Activated CD8-positive, alpha-beta memory T cell treated with anti-CD3 and anti-CD28 coated beads for 48 hours (primary cell): ENCODE measurements at places on chromosomes 7 and 10.
A peak's percentile ranks its signal among the peaks of the same experiment; 100 is the strongest.

- DNase-seq: no peak
These were observed 49.0 kb upstream of the NPS start for GRCh38 chr10:127500127-127500526.

DNA sequence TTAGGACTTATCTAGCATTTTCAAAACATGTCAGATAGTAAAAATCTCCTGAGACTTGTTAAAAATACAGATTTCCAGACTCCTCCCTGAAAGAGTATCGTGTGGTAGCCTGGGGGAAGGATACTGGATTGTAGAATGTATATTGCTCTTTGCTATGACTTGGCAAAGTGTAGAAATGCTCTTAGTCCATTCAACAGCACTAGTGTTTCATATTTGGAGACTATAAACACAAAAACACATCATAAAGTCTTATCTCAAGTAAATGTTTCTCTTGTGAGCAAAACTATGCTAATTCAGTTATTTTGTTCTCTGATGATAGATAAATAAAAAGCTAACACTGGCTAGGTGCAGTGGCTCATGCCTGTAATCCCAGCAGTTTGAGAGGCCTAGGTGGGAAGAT, 137.5 kb upstream of the PRPS1L1 start:
- DNase-seq: no peak

DNA sequence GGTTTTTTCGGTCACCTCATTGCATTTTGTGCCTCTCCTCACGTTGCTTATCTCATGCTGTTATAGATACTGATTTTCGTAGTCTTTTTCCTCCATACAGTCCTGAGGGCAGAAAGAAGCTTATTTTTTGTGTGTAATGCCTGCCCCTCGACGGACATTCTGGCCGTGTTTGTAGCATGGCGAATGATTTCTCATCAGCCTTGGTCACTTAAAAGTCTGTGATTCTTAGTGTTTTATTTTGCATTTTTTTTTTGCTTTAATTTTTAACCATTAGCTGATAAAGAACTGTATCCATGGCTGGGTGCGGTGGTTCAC, 469 bp upstream of the NOC3L start:
- DNase-seq: no peak

DNA sequence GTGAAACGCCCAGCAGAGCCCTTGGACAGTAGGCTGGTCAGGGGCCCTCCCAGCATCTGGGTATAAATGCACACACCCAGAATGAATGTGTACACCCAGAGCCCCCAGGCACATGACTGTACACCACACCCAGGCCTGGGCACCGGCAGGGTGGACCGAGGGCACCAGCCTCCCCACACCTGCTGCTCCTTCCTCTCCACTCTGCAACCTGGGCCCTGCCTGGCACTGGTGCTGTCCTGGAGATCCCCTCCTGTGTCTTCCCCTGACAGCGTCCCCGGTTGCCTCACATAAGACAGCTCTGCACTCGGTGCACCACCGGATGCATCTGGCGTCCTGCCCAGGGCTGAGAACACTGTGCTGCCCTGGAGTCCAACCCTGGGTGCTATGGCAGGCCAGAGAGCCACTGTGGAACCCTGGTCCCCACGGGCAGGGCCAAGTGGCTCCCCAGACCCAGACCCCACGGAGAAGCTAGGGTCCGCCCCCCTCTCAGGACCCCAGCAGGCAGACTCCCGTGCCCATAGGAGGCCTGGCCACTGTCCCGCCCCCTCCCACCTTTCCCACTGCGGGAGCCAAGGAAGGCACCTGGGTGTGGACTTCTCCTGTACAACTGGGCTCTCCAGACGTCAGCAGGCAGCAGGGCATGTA, 6.6 kb downstream of the RASGEF1A start:
- DNase-seq: no peak

GRCh38 chr10:102009801-102010425, 46.1 kb downstream of the ARMH3 start:
- DNase-seq: no peak

GRCh38 chr7:14400271-14400670, 410.8 kb upstream of the ETV1 start:
- DNase-seq: no peak

DNA sequence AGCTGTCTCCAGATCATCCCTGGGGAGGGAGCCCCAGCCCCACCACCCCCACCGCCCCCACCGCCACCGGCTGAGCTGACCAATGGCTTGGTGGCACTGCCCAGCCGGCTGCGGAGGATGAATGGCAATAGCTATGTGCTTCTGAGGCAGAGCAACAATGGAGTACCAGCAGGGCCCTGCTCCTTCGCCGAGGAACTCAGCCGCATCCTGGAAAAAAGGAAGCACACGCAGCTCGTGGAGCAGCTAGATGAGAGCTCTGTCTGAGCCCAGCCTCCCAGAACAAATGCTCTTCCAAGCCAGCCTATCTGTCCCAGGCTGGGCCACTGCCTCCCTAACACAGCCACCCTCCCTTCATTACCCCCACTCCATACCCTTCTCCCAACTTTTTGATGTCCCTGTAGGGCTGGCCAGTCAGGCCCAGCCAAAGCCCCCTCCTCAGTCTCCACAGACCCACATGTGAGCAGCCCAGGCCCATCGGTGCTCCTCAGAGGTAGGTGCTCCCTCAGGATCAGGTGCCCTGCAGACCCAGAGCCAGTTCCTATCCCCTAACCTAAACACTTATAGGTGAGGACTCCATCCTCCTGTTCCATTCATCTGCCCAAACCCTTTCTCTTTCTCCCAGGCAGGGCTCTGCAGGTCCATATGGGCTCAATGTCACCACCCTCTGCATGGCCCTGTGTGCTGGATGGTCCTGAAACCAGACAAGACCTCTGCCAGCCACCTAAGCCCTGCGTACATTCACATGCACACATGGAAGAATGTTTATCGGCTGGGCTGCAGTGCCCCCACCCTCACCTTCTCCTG, 3.2 kb downstream of the MRPL43 start:
- no peak for DNase-seq

- no peak for DNase-seq
These were observed 740.5 kb downstream of the SORCS1 start for GRCh38 chr10:106424054-106424453.

- DNase-seq: no peak
These were observed 273.1 kb upstream of the KCND2 start for GRCh38 chr7:119999738-120000475.

DNA sequence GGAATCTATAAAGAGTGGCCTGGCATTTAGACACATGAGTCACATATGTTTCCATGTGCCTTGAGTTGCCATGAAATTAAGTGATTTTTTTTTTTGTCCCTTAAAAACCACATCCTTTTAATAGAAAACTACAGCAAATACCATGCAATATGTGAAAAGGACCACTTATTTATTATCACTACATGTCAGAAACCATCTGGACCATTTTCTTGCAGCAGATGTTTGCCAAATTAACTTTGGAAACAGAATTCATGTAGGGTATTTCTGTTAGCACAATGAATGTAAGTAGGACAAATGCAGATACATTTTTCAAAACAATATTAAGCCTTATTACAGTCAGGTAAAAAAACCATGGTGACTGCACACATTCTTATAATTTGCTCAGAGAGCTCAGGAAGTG, 230.6 kb downstream of the REEP3 start:
- DNase-seq: no peak

DNA sequence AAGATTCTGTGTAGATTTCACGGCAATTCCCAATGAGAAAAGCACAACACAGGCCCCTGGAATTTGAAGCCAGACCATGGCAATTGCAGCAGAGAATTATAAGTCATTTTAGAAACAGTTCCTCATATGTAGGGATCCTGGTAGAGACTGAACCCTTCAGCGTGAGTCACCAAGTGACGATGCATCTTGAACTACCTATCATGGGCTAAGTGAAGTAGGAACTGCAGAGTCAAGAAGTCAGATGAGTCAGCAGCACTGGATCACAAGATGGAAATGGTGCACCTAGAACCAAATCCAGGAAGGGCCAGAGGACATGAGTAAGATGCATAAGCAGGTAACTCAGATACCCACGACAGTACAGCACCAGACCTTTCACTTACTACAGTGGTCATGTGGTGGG, 140.0 kb upstream of the TPK1 start:
- DNase-seq: no peak

DNA sequence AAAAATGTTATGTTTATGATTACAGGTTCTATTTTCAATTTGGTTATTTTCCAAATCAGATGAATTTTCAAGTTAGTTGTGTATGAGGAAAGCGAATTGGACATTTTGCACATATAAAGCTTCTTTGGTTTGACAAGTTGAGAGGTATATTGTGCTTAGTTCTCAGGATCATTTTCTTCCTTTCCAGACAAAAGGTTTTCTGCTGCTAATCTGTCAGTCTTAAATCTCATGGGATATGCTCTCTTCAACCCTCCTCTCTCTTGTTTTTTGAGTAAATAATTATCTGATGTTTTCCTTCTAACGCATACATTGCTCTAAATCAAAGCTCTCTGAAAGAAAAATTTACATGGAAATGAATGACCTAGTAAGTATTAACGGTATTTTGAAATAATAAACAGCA, 77.9 kb downstream of the PPP1R3A start:
- no peak for DNase-seq

GRCh38 chr10:14757986-14758385, 16.7 kb downstream of the FAM107B start:
- no peak for DNase-seq

GRCh38 chr10:67934336-67934735, 49.9 kb downstream of the SIRT1 start:
- DNase-seq: no peak

GRCh38 chr10:17227367-17228090, 512 bp upstream of the VIM start:
- no peak for DNase-seq

GRCh38 chr7:149257146-149257545, 4.8 kb upstream of the ZNF783 start:
- no peak for DNase-seq

- no peak for DNase-seq
These were observed 38.6 kb upstream of the SH2D4B start for GRCh38 chr10:80498833-80499741.

- no peak for DNase-seq
These were observed 303.3 kb upstream of the ETV1 start for GRCh38 chr7:14292737-14293136.

DNA sequence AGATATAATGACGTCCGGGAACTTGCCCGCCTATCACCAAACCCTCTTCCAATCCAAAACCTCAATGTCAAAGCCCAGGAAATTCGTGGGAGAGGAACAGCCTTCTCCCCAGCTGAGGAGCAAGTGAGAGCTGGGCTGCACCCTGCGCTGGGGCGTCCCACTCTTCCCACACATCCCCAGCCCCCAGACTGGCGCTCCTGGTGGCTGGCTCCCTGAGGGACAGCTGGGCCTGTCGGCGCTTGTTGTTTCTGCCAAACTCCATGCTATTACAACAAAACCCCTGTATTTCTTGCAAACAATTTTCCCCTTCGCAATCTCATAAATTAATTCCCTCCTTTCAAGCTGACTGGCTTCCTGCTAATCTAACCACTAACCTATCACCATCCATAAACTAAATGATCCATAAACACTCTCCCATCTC, 53.0 kb downstream of the GRID1 start:
- DNase-seq: no peak

DNA sequence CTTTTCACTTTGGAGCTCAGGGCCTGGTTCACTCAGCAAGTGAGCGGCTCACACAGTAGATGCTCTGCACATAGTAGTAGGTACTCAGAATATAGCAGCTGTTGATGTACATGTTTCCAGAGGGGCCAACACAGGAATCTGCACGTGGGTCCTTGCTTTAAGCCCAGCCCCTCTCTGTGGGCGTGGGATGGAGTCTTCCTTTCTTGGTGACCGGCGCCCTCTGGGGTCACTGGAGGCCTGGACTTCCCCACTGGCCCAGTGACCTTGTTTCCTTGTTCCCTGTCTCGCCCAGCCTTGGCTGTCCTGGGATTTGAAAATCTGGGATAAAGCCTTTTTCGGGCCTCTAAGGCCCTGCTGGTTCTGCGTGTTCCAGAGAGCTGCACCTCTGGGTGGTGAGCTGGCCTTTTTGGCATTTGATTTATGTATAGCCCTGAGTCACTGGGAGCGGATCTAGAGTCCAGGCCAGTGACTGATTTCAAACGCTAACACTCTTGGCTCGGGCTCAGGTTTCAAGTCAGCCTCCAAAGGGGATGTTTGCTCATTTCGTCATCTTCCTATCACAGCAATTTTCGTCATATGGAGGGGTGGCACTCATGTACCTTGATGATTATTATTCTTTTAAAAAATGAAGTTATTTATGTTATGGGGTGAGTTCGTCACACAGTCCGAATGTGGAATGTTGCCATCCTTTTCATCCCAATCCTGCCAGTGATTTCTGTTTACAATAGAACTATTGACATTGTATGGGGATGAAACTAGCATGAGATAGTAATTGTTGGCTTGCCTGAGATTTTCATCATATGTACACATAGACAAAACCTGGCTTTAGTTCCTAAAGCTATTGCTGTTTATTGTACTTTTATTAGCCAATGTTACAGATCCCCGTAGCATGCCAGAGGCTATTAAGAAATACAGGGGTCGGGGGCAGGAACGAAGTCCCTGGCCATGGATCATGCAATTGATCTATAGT, 65.5 kb downstream of the CUX1 start:
- no peak for DNase-seq

- DNase-seq: no peak
These were observed 194.9 kb downstream of the GPAM start for GRCh38 chr10:111988646-111989045.

GRCh38 chr10:54772468-54773122, 28.4 kb downstream of the PCDH15 start:
- no peak for DNase-seq

DNA sequence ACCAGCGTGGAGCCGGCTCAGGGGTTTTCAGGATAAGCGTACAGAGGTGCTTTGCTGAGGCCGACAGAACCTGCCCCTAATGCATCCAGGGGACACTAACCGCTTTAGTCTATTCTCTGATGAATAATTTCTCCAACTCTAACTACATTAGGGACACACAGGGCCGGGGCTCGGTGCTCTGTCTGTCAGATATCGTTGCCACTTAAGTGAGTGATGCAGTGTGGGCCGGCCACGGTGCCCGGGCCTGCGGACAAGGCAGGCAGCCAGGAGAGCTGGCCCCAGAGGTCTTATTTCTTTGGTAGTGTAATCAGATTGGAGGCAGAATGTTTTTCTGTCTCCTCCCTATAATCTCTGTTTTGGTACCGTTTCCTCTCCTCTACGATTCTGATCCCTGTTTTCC, 62.7 kb downstream of the ADRA2A start:
- no peak for DNase-seq

DNA sequence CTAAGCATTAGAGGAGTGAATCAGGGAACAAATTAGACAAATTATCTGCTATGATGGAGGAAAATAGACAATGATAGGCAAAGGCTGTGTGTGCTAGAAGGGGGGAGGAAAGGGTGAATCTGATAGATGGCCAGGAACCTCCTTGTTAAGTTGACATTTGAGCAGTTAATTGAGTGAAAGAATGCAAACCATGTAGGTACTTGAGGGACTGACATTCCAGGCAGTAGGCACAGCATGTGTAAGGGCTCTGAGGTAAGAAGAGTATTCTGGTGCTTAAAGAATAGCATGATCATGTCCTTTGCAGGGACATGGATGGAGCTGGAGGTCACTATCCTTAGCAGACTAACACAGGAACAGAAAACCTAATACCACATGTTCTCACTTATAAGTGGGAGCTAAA, 48.6 kb upstream of the TES start:
- DNase-seq: no peak

GRCh38 chr7:101814991-101815825, 2.2 kb upstream of the CUX1 start:
- DNase-seq: peak; percentile 54

GRCh38 chr10:122466951-122467381, 5.6 kb downstream of the HTRA1 start:
- no peak for DNase-seq

GRCh38 chr10:35546824-35547225, 58.3 kb upstream of the GJD4 start:
- no peak for DNase-seq

GRCh38 chr7:155765458-155765857, 46.8 kb downstream of the SHH start:
- DNase-seq: no peak
